ENCODE measurements at places on chromosomes 1 and 21.

DNA sequence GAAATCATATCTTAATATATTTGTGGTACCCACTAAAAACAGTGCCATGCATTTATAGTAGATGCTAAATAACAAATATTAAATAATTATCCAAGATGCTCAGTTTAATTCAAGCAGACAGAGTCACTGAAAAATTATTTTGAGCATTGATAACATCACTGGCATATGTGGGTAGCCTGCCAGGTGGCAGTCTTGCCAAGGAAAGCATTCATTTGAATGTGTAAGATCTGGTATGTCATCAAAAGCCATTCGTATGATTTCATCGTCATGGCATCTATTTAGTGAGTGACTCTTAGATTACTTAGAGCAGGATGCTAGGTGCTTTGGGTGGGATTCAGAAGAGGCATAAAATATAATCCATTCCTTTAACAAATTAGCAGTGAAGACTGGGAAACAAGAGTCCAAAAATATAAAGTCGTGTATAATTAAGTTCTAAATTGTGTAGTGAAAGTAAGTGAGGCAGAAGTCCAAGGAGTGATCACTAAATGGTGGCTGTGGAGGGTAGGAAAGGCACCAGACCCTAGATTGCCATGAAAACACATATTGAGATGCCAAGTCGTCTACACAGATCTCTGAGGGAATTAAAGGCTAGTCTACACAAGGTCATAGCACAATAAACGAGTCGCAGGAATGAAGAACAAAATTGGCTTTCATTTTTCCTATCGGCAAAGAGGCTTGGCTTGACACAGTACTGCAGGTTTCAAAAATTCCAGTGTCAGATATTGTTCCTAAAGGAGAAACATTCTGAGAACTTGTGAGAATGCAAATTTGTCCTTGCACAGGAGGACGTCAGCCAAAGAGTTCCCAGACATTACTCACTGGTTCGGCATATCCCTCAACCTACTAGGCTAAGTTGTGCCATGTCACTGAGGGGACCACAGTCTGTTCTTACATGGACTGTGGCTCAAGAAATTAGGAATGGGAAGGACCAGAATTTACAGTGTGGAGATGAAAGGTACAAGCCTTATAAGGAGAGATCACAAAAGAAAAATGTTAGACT lies 130.8 kb downstream of the LYPLAL1 start:
- H3K27me3 ChIP-seq, result no peaks in the 10 kb centered on the region
- no peak for DNase-seq
- no peak overlapping the region for H3K27ac ChIP-seq
- H3K4me3 ChIP-seq, result no peak overlapping the region

GRCh38 chr1:232435729-232436128 lies 194.2 kb downstream of the SIPA1L2 start:
- H3K4me1 ChIP-seq, result no peaks in the 10 kb centered on the region
- no peak overlapping the region for H3K27ac ChIP-seq
- H3K27me3 ChIP-seq, result no peaks in the 10 kb centered on the region
- H3K4me3 ChIP-seq, result no peak overlapping the region
- H3K36me3 ChIP-seq, result no peaks in the 10 kb centered on the region

DNA sequence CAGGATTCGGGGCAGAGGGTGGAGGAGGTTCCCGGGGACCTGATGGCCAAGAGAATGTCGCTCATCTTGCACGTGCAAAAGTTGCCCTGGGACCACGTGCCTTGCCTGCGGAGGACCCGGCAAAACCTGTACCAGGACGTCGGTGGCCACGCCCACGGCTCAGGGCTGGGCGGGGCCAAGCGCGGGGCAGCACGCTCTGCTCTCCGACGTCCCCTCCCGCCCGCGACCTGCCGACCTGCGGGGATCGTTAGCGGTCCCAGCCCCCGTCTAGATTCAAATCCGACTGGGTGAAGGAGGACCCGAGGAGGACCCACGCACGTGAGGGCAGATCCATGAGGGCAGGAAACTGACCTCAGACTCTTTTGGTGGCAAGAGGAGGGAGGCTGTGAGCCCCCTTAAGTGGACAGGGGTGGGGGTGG lies at the start of gene C1orf167:
TSS of gene C1orf167 (plus strand) at position 206 of the 419 bp plus-strand sequence. CDS start 2,208 bp downstream, outside the sequence.
- peak; percentile 54 for DNase-seq
- no peaks in the 10 kb centered on the region for H3K36me3 ChIP-seq
- peaks cover 19% of the 10 kb centered on the region for H3K27me3 ChIP-seq
- no peak within 1 kb of the TSS for H3K27ac ChIP-seq
- H3K4me1 ChIP-seq, result no peaks in the 10 kb centered on the region
- no peak within 1 kb of the TSS for H3K4me3 ChIP-seq

- DNase-seq, result no peak
- H3K4me1 ChIP-seq, result peaks cover 15% of the 10 kb centered on the region
- H3K36me3 ChIP-seq, result no peaks in the 10 kb centered on the region
These were observed 4.3 kb upstream of the MTFR1L start for GRCh38 chr1:25815208-25816111.
